ENCODE measurements at places on chromosomes 5 and 9.

DNA sequence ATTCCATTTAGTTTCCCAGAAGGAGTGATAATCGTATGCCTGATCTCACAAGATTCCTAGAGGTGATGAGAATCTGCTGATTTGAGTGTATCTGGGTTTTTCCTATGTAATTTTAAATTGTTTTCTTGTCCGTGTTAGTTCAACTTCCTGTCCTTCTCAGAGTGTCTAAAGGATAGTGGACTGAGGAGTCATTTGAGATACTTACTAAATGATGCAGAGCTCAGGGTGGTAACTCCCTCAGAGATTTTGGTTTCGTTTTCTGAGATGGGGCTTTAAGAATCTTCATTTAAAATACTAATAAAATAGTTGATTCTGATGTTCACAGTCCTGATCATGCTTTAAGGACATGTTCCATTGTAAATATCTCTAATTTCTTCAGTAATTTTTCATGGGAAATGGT is 30.3 kb downstream of the MELK start:
- DNase-seq, result no peak

DNA sequence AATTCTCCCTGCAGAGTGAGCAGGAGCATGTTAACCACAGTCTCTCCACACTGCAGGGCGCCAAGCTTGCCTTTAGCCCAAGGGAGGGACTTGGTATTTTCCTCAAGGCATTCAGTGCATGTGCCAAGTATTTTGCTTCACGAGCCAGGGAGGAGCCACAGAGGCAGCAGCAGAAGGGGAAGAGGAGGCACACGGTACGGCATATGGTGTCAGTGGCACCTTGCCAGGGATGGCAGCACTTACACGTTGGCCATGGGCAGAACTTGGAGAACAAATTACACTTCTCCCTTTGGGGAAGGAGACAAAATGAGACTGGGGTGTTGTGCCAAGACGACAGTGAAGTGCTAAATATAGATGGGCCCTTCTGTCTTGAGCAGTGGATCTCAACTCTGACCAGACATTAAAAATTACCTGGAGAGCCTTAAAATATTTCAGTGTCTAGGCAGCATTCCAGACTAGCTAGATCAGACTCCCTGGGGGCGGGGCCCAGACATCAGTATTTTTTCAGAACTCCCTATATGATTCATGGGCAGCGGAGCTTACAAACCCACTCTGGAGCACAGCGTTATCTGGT is 155.8 kb downstream of the DRD1 start:
- DNase-seq, result no peak

DNA sequence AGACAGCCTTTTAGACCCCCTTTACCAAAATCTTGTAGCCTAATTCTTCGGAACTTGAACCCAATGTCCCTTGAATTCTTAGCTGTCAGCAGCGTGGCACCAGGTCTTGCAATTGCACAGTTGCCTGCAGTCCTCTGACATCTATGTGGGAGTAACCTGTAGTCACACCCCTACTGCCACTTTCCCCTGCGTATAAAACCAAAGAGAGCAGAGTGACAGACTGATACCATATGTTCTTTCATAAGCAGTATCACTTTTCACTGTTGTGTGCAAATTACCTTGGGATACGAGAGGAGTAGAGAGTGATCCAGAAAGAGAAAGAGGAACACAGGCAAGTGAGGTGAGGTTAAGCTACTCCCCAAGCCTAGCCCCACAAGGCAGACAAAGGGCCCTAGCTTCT is 364.3 kb upstream of the ADAMTSL1 start:
- no peak for DNase-seq

DNA sequence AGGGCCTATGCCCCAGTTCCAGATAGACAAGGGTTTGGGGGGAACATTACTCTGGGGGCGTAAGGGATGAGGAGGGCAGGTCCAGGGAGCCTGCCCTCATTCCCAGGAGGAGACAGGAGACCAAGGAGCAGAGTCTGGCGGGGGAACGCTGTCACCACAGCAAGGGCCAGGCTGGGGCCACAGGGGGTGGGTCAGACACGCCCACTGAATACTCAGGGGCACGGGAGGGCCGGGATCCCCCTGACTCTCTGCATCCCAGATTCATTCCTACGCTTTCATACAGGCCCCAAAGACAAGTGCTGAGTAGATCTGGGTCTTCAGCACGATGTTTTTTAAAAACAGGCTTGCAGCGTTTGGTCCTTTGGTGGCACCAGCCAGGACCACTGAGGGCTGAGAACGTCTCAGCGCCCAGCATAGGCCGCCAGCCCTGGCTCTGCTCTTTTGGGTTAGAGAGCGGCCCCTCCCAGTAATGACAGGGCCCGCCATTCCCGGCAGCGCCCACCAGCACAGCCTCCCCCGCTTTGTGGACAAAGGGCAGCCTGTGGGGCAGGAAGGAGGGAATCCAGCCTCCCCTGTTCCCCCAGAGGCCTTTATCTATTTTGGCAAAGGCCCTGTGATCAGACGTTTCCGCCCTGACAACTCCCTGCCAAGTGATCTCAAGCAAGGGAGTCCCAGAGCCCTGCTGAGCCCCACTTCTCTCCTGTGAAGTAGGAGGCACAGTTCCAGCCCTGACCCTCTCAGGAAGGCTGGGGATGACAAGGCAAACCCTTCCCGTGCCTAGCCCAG is 24.9 kb downstream of the NEK6 start:
- DNase-seq, result no peak

DNA sequence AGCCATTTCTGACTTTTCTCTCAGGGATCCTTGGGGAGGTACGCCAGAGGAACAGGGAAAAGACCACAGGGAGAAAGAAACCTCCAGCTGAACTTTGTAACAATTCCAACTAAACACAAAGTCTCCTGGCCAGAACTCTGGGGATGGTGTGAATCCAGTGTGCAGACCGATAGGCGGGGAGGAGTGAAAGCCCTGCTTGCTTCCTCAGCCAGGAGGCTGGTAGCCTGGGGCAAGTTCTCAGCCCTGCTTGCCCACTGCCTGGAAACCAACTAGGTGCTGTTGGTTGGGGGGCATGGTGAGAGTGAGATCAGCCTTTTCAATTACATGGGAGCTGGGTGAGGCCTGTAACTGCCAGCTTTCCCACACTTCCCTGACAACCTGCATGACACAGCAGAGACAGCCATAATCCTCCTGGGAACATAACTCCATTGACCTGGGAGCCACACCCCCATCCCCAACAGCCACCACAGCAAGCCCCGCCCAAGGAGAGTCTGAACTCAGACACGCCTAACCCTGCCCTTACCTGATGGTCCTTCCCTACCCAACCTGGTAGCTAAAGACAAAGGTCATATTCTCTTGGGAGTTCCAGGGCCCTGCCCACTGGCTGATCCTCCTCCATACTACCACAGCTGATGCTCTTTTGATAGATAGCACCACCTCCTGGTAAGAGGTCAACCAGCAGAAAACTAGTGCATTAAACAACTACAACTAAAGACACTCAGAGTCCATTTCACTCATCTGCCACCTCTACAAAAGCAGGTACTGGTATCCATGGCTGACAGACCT is 100.1 kb upstream of the TNFAIP8 start:
- DNase-seq, result no peak

DNA sequence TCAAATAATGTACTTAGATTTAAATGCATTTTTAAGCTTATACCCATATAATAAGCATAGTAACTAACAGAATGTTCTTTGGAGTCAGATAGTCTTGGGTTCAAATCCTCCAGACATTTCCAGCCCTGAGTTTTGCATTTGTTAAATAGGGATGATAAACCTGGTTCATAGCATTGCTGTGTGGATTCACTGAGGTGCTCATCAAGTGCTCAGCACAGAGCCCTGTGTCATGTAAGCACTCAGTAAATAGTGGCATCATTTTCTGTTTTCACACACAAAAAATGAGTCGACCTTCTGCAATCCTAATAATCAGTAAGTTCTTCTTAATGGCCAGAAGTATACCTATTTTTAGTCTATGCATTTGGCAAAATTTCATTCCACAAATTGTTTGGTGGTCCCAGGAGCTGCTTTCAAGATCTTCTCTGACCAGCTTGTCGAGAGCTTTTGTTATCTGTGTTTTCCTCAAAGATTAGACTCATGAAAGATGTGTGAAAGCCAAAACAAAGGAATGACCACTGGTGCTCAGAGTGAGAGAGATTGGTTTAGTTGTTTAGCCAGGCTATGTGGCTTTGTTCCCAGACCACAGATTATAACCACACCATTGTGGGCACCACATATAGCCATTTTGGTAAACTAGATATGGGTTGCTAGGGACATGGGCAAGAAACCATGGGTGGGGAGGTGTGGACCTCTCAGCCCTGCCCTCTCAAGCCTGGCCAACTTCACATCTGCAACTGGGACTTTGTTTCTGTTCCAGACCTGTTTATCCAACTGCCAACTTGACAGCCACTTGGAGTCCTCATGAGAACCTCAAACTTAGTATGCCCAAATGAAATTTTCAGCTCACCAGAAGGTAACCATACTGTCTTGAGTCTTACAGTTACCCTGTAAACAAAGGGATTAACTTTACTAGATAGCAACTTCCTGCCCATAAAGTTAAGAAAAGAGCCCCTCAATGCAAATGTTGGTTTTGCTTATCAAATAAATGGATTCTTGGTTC is 45.0 kb downstream of the DOCK8 start:
- no peak for DNase-seq

DNA sequence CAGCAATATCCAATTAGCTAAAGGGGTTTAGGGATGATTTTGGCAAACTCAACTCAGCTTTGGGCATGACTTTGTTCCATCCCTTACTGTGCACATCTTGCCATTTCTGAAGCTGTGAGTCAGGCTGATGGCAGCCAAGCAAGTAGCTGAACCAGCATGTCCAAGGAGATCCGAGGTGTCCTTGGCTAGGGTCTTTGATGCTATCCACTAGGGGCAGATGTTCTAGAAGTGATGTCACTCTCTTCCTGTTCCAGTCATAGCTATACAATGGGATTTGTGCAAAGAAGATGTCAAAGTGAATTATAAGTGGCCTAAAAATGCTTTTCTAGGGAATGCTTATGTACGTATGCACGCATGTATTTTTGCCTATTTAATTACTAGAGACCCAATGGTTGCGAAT is 160.8 kb upstream of the PAPPA start:
- no peak for DNase-seq

GRCh38 chr5:124631874-124632550 is 114.4 kb downstream of the ZNF608 start:
- no peak for DNase-seq

GRCh38 chr9:20384642-20385041 is 237.7 kb downstream of the MLLT3 start:
- no peak for DNase-seq
